ENCODE measurements at places on chromosomes 5 and 9.

DNA sequence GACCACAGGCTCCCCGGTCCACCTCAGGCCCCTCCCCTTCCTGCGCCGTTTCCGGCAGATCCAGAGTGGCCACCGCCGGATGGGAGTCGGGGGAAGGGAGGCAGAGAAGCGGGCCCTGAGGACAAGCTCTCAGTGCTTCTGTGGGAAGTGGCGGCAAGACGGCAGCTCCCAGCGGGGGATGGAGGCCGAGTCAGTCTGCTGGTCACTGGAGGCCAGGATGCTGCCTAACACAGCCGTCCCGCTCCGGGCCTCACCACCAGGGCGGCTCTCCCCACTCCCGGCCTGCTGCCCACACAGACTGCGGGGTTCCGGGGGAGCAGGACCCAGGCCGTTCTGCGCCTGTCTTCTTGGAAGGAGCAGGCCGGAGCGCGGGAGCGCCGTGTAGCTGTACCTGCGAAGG lies 31.4 kb downstream of the FXN start:
- DNase-seq, result no peak

GRCh38 chr9:93354451-93354850 lies 97.0 kb upstream of the FAM120A start:
- DNase-seq, result no peak

GRCh38 chr9:92186631-92187030 lies 71.4 kb upstream of the SPTLC1 start:
- DNase-seq, result no peak

GRCh38 chr5:75243100-75243499 lies 6.4 kb upstream of the ANKRD31 start:
- DNase-seq, result no peak

GRCh38 chr5:116144991-116145390 lies 60.2 kb downstream of the COMMD10 start:
- DNase-seq, result no peak

DNA sequence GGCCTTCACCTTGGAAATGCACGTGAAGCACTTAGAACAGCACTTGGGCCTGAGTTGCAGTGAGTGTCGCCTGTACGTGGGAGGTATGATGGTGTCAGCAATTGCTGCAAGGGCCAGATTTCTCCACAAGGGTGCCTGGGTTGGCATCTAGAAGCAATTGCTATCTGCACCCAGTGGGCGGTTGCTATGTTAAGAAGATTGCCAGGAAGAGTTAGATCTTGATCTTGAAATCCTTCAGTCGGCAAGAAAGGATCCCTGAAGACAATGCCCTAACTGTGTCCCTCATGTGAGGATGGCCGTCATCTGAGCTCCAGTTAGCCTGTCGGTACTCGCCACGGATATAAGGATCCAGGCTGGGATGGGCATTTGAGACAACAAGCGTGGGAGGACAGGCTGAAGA lies 62.9 kb downstream of the MAMDC2 start:
- DNase-seq, result no peak

DNA sequence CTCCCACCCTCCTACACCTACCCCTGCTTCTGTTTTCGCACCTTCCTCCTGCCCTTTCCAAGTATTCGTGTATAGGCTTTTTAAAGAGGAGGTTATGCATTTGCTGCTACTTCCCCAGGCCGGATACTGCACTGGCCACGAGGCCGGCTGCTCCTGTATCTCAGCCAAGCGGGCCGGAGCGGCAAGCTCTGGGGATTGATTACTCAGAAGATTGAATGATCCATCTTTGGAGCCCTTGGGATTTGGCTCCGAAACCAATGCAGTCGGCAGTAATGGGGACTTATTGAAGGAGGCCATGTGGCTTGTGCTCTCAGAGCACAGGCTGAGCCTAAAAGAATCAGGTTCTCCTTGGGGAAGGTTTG lies 405.3 kb downstream of the TLE4 start:
- DNase-seq, result no peak

GRCh38 chr5:67196537-67197059 lies at the start of gene CD180:
TSS of gene CD180 (minus strand) at chr5:67196799. CDS start at chr5:67196641, 158 bp downstream.
- no peak for DNase-seq

DNA sequence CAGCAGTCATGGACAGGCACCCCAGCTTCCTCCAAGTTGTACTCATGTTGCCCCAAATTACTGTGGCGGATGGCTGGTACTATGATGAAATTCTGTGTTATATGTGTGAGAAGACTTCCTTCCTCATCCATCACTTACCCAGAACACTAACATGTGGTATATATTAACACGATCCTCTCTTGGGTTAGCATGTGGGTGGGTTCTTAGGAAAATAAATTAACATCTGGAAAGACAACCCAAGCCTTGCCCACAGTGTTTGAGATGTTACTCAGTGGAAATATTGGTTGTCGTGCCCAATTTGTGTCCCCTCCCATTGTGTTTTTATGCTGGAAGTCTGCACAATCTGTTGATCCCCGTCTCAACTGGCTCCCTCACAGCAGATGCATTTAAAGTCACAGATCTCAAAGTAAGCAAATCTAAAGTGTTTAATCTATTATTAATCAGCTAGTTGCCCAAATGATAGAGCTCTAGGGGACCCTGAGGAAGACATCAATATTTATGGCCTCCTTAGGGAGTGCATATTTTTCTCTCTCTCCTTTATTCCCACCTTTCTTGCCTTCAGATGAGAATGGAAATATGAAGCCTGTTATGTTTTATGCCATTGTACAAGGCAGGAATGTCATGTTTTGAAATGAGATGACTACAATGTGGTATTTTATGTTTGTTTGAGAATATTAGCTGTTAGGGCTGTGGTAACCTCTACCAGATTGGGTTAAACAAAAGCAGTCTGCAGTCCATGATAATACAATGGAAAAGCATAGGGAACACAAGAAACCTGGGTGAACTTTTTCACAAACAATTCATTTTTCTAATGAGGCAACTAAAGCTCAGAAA lies 93.9 kb downstream of the GRIA1 start:
- no peak for DNase-seq

- DNase-seq, result no peak
Observed at GRCh38 chr5:124742983-124743601, 3.3 kb downstream of the ZNF608 start.

GRCh38 chr5:51395666-51396356 lies 12.6 kb downstream of the ISL1 start:
- DNase-seq, result no peak

DNA sequence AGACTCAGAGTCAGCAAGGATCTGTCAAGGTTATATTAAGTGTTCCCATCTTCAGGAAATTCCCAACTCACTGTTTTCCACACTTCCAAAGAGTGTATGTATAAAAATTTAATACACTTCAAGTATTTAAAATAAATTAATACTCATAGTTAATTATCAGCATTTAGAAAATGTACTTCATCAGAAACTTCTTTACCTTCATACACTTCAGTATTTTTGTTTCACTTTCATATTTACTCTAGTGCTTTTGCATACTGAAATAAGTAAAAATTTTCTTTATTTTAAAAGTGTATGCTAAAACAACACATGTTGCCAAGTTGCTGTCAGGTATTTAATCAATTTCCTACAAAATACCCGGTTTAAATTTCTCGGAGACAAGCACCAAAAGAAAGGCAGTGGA lies 16.5 kb downstream of the RICTOR start:
- no peak for DNase-seq

DNA sequence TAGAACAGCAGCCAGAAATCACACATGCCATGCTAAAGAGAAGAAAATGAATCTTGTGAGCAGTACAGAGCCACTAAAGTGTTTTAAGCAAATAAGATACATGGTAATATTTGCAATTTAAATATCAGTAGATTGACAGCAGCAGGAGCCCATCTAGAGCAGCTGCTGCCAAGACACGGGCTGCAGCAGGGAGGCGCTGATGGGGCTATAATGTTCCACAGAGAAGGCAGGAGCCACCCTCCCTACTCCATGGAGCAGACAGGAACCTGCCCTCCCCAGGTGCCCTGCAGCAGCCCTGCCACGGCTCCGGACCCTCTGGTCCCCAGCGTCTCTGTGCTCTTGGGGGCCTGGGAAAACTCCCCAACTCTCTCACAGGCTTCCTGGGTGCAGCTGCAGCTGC lies 224.1 kb upstream of the ISL1 start:
- DNase-seq, result no peak

Measured in activated B cell treated with CpG ODN at 0.5 μM for 24 hours (primary cell).